ENCODE measurements at places on chromosomes 3 and 15.

DNA sequence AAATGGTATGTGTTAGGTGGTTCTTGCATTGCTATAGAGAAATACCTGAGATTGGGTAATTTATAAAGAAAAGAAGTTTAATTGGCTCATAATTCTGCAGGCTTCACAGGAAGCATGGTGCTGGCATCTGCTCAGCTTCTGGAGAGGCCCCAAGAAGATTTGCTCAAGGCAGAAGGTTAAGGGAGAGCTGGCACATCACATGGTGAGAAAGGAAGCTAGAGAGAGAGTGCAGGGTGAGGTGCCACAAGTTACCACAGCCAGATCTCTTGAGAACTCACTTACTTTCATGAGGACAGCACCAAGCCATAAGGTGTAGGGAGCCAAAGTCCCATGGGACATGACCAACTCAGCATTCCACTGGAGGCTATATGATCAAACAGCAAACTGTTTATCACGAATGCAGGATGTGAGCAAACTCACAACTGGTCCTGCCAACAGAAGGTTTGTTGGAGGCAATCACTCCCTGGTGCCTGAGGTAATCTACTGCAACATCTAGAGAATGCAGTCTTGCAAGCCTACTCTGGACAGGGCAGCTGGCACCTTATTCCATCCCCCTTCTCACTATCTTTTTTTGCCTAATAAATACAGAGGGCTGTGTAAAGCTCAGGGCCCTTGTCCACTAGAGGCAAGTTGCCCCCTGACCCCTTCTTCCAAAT, 28.1 kb upstream of the CCR2 start:
- DNase-seq = no peak

- DNase-seq = peak; percentile 71
Observed at GRCh38 chr3:39718674-39719595, 90.5 kb upstream of the MYRIP start.

GRCh38 chr15:76150513-76150912, 90.7 kb downstream of the TMEM266 start:
- DNase-seq = no peak

- DNase-seq = no peak
Observed at GRCh38 chr3:126488185-126488584, 12.5 kb upstream of the ZXDC start.

- peak; percentile 79 for DNase-seq
Observed at GRCh38 chr3:128170866-128171516, 17.7 kb downstream of the EEFSEC start.

GRCh38 chr15:35019404-35020327, 31.6 kb upstream of the ZNF770 start:
- peak; percentile 44 for DNase-seq

GRCh38 chr3:43902415-43902814, 211.7 kb downstream of the ABHD5 start:
- DNase-seq = no peak

- no peak for DNase-seq
Observed at GRCh38 chr3:72114773-72115172, 329.8 kb upstream of the PROK2 start.

DNA sequence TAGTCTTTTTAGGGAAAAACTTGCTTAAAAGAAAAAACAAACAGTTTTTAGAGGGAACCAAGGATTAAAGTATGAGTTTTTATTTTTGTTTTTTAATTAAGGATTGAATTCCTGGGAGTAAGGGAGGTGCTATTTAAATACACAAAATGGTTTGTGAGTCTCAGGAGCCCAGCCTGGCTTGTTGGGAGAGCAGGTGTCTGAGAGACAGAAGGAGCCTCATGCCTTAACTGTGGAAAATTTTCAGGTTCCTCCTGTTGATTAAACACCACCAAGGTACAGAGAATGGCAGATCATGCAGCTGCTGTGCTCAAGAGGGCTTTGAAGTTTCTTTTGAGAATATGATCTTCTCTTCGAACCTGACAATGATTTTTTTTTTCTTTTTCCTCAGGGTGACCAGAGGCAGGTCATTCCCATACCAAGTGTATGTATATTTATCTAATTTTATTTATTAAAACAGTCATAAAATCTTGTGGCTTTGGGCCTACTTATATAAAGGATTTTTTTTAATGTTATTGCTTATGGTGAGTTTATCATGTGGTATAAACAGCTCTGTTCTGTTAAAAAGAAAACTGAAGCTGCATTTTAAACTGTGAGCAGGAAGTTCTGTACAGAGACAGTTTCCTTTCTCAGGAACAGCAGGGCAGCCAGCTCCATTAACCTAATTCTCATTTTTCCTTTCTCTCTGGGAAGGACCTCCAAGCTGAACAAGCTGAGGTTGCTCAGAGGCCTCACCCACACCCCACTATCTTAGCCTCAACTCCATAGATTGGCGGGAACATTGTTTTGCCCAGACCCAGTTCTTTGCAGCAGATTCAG, 33.7 kb upstream of the VILL start:
- DNase-seq = no peak

Data from HT1080 (cell line).